ENCODE measurements at places on chromosomes 2 and 18.

GRCh38 chr18:62450546-62451410 is 72.0 kb upstream of the ZCCHC2 start:
- no peak for DNase-seq

- no peak for DNase-seq
These were observed 330.3 kb downstream of the TNS1 start for GRCh38 chr2:217672472-217672871.

DNA sequence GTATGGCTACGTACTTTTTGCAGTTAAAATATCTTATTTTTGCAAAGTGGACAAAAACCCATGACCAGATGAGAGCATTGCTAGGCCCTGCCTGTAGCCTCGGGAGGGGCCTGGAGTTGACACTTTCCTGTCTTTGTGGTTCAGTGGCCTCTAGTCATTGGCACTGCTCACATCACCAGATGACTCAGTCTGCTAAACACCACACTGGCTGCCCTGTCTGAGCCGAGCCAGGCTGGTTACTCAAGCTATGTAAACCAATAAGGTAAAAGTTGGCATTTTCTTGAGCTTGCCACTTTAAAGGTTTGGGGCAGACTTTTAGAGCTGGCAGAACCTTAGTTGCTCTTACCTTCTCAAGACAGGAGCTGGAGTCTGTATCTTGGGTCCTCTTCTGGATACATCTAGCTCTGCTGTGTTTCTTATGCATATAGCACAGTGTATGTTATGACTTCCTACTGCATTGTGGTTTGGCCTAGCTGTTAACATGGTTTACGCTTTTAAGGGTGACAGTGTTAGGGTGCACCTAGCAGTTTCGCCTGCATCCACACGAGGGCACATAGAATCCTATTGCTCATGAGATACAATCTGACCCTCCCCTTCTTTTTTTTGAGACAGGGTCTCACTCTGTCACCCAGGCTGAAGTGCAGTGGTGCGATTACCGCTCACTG is 76.4 kb downstream of the AP1S3 start:
- no peak for DNase-seq

GRCh38 chr18:51668101-51668500 is 470.6 kb upstream of the MEX3C start:
- no peak for DNase-seq

GRCh38 chr2:219081096-219081495 is 20.4 kb upstream of the IHH start:
- DNase-seq, result no peak

- DNase-seq, result no peak
These were observed 470.2 kb downstream of the FBXO15 start for GRCh38 chr18:73677450-73677849.

GRCh38 chr2:233501198-233502076 is 65.1 kb downstream of the USP40 start:
- no peak for DNase-seq

GRCh38 chr2:134527381-134527780 is 191.4 kb downstream of the TMEM163 start:
- DNase-seq, result no peak

- no peak for DNase-seq
These were observed 79.7 kb upstream of the TRIB2 start for GRCh38 chr2:12636837-12637581.

- no peak for DNase-seq
These were observed 190.4 kb downstream of the PMAIP1 start for GRCh38 chr18:60090170-60090569.

DNA sequence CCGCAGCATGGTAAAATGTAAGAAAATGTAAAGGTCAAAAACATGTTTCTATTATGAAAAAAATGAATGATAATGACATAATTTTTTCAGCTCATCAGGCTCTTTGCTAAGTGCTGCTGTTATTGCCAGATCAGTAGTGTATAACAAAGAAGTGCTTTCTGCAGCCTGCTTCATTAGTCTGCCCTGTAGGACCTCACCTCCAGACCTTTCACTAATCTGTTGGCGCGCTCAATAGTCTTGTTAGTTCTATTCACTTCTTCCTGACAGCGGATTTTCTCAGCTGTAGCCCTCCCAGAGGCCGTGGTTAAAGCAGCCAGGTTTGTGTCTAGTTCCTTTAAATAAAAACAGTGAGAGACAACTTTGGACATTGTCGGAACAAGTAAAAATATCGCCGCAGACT is 97.7 kb downstream of the CDCA7 start:
- no peak for DNase-seq

DNA sequence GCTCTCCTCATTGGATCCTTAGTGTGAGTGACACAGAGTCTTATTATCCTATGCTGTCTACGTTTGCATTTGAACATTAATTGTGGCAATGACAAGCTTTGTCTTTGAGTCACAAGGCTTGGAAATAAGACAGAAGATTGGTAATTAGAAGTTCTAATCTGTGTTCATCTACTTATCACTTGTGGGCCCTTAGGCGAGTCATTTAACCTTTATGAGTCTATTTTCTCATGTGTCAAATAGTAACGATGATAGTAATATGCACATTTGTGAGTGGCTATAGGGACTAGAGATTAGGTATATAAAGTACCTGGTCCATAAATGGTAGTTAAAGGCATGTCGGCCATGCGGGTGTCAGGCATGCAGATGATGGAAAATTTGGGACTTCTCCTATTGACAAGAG is 105.6 kb upstream of the NABP1 start:
- no peak for DNase-seq

- no peak for DNase-seq
These were observed 78.3 kb upstream of the FZD5 start for GRCh38 chr2:207847807-207848544.

DNA sequence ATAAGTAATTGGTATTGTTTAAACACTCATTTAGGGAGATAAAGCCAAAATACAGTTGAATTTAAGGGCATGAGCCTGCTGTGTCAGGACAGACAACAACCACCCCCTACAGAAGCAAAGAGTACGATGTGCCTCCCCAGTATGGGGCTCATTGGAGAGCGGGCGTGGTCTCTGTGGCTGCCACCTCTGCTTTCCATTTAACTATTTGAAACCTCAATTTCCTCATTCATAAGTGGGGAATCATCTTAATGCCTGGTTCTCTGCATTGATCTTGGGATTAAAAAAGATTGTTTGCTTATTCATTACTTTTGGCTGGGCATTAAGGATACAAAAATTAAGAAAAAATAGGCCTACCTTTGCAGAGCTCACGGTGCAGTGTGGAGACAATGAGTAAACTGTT is 21.4 kb downstream of the KCNS3 start:
- no peak for DNase-seq

- no peak for DNase-seq
These were observed 9.8 kb downstream of the TUBB6 start for GRCh38 chr18:12317664-12318333.

- DNase-seq, result no peak
These were observed 303.6 kb downstream of the NDUFA10 start for GRCh38 chr2:239721531-239721930.

DNA sequence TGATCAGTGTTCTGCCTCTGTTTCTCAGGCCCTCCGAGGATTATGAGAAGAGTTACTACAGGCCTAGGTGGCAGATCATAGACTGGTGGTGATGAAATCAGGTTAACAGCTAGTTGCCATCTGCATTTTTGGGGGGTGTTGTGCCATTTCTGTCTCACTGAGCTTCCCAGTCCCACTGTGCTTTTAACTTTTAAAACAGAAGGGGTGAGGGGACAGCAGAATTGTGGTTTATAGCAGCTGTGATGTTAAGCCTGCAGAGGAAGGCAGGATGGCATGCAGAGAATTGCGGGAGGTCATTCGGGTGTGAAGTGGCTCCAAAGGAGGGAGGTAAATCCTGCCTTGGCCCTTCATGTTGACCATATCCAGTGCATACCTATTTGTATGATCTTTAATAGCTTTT is 5.0 kb downstream of the CAB39 start:
- no peak for DNase-seq

DNA sequence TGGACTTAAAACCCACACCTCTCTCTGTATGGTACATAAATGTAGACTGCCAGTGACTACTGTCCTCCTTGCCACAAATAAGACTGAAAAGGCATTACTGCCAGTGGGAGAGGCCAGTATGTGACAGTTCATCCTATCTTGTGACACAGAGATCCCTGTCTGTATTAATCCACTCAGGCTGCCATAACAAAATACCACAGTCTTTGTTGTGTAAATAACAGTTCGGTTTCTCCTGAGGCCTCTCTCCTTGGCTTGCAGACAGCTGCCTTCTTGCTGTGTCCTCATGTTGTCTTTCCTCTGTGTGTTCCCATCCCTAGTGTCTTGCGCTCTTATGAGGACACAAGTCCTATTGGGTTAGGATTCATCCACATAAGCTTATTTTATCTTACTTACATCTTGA is 46.4 kb upstream of the IL1RL1 start:
- DNase-seq, result no peak

- no peak for DNase-seq
These were observed 418.8 kb upstream of the NETO1 start for GRCh38 chr18:73286584-73286983.

- no peak for DNase-seq
These were observed 23.1 kb upstream of the GPC1 start for GRCh38 chr2:240412211-240412861.

- DNase-seq, result no peak
These were observed 33.8 kb upstream of the ACYP2 start for GRCh38 chr2:54081574-54081973.

GRCh38 chr2:159640176-159640575 is 23.8 kb upstream of the BAZ2B start:
- no peak for DNase-seq

DNA sequence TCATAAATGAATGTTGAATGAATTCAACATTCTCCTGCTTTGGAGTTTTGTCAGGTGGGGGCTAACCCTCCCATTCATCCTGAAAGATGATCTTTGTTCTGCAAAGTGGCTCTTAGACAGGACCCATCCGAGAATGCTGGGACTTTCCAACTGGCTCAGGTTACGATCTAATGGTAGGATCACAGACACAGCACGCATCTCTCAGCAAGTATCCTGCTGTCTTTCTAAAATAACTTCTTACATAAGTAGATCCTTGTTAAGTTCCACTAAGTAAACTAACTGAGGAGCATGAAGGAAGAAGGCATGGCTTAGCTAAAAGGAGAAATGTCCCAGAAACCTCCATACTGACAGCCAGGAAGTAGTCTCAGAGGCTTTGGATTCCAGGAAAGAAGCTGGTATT is 23.7 kb downstream of the CYP27A1 start:
- DNase-seq, result no peak

GRCh38 chr2:20723543-20723942 is 56.6 kb downstream of the GDF7 start:
- DNase-seq, result no peak

- no peak for DNase-seq
These were observed 825 bp upstream of the SCYGR1 start for GRCh38 chr2:227388537-227389011.

- DNase-seq, result no peak
These were observed 131.6 kb upstream of the TANK start for GRCh38 chr2:161028581-161028980.

GRCh38 chr2:201558232-201558631 is 85.1 kb downstream of the TMEM237 start:
- no peak for DNase-seq

GRCh38 chr2:205496772-205497171 is 185.5 kb upstream of the NRP2 start:
- no peak for DNase-seq

DNA sequence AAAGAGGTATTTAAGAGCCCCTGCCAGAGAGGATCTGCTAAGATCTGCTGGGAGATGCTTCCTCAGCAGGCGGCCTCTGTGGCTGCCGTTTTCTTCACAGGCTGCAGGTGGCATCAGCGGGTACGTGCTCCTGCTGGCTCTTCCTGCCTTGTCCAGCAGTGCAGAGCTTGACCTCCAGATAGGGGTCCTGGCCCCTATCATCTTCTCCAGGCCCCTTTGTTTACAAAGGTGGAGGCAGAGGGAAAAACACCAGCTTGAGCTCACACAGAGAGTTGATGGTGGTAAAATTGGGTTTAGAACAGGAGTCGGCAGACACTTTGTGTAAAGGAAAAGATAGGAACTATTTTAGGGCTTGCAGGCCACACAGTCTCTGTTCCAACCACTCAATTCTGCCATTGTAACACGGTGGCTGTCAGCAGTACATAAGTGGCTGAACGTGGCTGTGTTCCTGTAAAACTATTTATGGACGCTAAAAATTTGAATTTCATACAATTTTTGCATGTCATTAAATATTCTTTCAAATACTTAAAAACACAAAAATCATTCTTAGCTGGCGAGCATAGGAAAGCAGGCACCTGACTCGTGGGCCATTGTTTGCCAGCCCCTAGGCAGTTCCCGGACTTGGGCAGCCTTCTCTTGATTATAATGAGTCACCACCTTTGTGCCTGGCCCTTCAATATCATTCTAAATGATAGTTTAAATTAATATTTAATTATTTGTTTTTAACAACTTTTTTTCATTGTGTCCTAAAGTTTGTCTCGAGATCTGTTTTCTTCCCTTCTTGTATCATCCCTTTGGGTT is 98.2 kb upstream of the B3GNT7 start:
- DNase-seq, result peak; percentile 2

DNA sequence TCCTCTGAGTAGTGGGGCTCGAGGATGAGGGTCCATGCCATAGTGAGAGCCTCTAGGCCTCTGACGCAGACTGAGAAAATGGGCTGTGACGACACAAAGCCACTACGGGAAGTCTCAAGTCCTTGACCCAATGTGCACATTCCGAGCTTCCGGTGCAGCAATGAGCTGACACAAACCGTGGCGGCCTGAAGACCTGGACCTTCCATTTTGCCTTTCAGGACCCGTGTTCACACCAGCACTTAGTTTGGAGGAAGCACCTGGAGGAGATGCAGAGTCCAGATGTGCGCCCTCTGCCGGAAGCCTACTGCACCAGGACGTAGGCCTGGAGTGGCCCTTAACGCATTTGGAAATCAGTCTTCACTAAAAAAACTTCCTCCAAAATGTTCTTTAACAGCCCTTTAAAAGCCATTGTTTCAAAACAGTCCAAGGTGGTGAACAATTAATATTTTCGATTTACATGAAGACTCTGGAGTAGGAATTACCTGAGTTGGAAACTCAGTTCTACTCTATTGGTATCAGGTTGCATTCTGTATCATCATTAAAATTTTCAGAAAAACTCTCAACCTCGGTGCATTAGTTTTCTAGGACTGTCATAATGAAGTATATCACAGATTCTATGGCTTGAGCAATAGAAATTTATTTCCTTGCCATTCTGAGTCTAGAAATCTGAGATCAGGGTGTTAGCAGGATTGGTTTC is 33.9 kb downstream of the BMP10 start:
- peak; percentile 37 for DNase-seq

- no peak for DNase-seq
These were observed 8.4 kb upstream of the HNRNPLL start for GRCh38 chr2:38610851-38611801.

DNA sequence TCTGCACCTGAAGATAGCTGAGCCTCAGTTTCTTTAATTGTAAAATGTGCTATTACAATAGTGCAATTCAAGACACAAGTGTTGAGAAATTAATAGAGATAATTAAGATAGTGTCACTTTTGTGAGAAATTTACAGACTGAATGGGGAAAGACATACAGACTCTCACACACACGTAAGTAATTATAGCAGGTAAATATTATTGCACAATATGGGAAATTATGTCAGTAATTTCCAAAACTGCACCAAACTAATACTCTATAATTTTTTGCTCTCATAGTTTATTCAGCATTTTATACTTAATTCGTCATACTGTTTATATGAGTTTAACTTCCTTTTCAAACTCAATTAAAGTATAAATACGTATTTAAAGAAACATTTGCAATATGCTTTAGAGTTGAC is 124.9 kb upstream of the GYPC start:
- no peak for DNase-seq

- DNase-seq, result no peak
These were observed 14.1 kb upstream of the INO80C start for GRCh38 chr18:35511833-35512232.
